ENCODE measurements at places on chromosomes 7 and 10. TPM values are rescaled to one million over a fixed set of nuclear protein-coding genes. Genes with fewer than 3 reads are reported as not detected.

ATOH7 gene
- total RNA-seq, result not detected

ZNF503 gene
- 19.7 TPM for total RNA-seq

CDK14 gene
- 35.8 TPM for total RNA-seq

TLX1 gene
- not detected for total RNA-seq

ANKRD22 gene
- total RNA-seq, result not detected

WAPL gene
- 47.2 TPM for total RNA-seq

NEBL gene
- total RNA-seq, result not detected

ZNF248 gene
- total RNA-seq, result 11.7 TPM

CDCA7L gene
- total RNA-seq, result 18.6 TPM

ST8SIA6 gene
- not detected for total RNA-seq

ITGB8 gene
- 95.7 TPM for total RNA-seq

FEZF1 gene
- total RNA-seq, result not detected

HILPDA gene
- 71.2 TPM for total RNA-seq

ZNF783 gene
- total RNA-seq, result 10.6 TPM

ECHDC3 gene
- total RNA-seq, result 4.4 TPM

GPR158 gene
- 0.33 TPM for total RNA-seq

FKBP6 gene
- not detected for total RNA-seq

CUTC gene
- total RNA-seq, result 20.3 TPM

SUN3 gene
- not detected for total RNA-seq

TAC1 gene
- total RNA-seq, result not detected

LOXL4 gene
- total RNA-seq, result 138 TPM

HPSE2 gene
- not detected for total RNA-seq

IFT22 gene
- 25.3 TPM for total RNA-seq

PAPOLB gene
- 0.07 TPM for total RNA-seq

EMX2 gene
- total RNA-seq, result not detected

GJD4 gene
- 0.10 TPM for total RNA-seq

CYP3A4 gene
- total RNA-seq, result not detected

CFAP46 gene
- total RNA-seq, result 0.20 TPM

CLEC5A gene
- total RNA-seq, result not detected

SLIT1 gene
- 0.07 TPM for total RNA-seq

GPR15LG gene
- total RNA-seq, result not detected

KAZALD1 gene
- 26.8 TPM for total RNA-seq

SPDYE2 gene
- total RNA-seq, result not detected

MARVELD1 gene
- 47.6 TPM for total RNA-seq

FXYD4 gene
- not detected for total RNA-seq

PNLIP gene
- total RNA-seq, result not detected

GPR141 gene
- total RNA-seq, result not detected

PLAC9 gene
- total RNA-seq, result 8.0 TPM

TCERG1L gene
- not detected for total RNA-seq

SNCG gene
- 13.0 TPM for total RNA-seq

RGS10 gene
- 26.1 TPM for total RNA-seq

RAMP3 gene
- not detected for total RNA-seq

GTF2IRD2 gene
- 6.3 TPM for total RNA-seq

WEE2 gene
- not detected for total RNA-seq

CLDN4 gene
- total RNA-seq, result 0.26 TPM

SP4 gene
- 4.8 TPM for total RNA-seq

Data from smooth muscle cell of the pulmonary artery (primary cell).